ENCODE measurements at places on chromosomes 2 and 18.

- DNase-seq: no peak
Measured at GRCh38 chr18:70322928-70323327, 34.1 kb downstream of the SOCS6 start.

- DNase-seq: no peak
Measured at GRCh38 chr2:232530626-232531260, 4.8 kb downstream of the CHRND start.

DNA sequence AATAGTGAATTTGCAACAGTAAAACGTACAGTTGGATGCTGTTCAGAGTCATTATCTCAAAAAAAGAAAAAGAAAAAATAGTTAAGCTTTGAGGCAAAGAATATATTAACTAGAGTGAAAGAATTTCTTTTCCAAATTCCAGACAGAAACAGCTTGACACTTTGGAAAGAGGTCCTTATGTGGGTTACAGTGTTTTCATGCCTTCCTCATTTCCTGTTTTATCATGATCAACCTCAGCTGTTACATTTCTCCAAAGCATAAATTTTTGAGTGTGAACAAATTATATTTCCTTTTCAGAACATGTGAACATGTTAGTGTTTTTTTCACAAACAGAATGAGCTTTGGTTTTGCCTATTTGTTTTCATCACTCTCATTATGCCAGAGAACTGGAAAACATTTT lies 13.6 kb downstream of the FRZB start:
- DNase-seq: no peak

GRCh38 chr18:3099327-3099726 lies 86.4 kb upstream of the LPIN2 start:
- no peak for DNase-seq

GRCh38 chr2:170217778-170218251 lies 39.9 kb downstream of the MYO3B start:
- no peak for DNase-seq

DNA sequence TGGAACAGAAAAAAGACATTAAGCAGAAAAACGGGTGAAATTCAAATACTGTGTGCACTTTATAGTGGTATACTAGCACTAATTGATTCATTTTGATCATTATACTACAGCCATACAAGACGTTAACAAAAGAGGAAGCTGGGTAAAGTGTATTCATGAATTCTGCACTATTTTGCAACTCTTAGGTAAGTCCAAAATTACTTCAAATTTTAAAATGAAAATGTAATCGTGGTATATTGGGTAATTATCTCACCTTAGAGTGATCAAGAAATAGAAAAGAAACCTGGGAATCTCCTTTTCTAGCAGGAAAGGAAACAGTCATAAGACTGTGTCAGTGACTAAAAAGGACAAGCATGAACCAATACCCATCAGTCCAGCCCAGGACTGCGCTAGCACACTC lies 5.4 kb downstream of the TGFBRAP1 start:
- DNase-seq: no peak

GRCh38 chr2:234788841-234789240 lies 163.0 kb upstream of the SH3BP4 start:
- DNase-seq: no peak

GRCh38 chr2:64157792-64158191 lies 13.6 kb upstream of the PELI1 start:
- no peak for DNase-seq

DNA sequence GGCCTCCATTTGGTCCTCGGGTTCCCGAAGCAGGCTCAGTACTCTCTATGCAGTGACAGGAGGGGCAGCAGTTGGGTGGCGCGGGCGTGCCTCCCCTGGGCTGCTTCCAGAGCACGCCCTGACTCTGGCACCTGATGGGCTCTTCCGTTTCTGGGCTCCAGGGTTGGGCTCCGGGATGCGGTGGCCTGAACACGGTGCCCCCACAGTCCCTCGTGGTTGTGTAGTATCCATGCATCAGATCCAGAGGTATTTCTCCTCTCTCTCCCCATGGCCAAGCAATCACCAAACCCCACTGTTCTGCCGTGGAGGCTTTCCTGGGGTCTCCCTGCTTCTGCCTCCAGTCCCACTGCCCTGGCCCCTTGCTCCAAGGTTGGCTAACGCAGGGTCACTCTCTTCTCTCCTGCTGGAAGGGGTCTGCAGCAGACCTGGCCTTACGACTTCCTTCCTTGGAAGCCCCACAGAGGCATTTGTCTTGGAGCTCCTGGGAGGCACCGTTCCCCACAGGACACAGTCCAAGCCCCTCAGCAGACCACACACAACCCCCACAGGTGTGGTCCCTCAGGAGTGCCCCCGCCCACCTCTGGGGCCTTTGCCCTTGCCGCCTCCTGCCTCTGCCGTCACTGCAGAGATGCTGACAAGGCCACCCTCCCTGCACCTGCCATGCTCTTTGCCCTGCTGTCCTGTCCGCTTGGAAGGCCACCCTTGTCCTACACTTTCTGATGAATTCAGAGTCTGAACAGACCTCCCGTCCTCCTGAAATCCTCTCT lies 136.6 kb upstream of the ASB18 start:
- no peak for DNase-seq

GRCh38 chr2:54858021-54858681 lies 134.7 kb downstream of the EML6 start:
- DNase-seq: no peak

GRCh38 chr2:122528061-122528460 lies 772.6 kb downstream of the TSN start:
- DNase-seq: no peak

DNA sequence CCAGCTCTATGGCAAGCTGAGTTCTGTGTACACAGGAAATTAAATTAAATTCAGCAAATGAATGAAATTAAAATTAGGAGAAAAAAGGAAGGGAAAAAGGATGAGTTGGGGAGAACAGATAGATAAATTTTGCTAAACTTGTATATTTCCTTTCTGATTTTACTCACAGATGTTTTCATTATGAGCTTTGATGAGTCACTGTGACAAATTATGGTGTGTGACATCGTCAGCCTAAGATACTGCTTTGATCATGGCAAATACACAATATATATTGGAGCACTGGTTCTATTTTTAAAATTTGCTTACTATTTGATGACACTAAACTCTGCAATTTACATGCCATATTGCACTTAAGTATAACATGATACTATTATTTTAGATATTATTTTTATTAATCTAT lies 464.6 kb upstream of the SPHKAP start:
- DNase-seq: no peak

GRCh38 chr2:96531872-96532505 lies 4.6 kb upstream of the ARID5A start:
- DNase-seq: peak; percentile 88
